ENCODE measurements at places on chromosomes 3 and 15.

- DNase-seq = no peak
These were observed 748 bp downstream of the MRPS25 start for GRCh38 chr3:15064299-15064834.

DNA sequence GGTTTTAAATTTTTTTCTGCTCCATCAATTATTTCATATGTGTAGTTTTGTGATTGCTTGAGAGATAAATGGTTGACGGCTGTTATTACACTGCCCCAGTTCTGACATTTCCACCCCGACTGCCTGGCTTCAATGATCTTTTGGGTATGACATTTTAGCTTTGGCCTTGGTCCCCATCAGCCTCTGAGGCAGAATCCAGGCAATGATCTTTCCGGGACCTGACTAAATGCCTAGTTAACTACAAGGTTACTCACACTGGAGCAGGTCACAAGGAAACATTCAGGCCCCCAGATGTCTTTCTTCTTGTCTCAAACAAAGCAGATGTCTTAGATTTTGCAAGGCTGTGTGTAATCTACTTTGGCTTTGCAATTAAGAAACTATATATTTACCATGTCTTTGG lies 61.1 kb upstream of the TMCO5A start:
- no peak for DNase-seq

- DNase-seq = peak; percentile 54
These were observed 34.7 kb upstream of the ZPLD1 start for GRCh38 chr3:102400142-102400541.

DNA sequence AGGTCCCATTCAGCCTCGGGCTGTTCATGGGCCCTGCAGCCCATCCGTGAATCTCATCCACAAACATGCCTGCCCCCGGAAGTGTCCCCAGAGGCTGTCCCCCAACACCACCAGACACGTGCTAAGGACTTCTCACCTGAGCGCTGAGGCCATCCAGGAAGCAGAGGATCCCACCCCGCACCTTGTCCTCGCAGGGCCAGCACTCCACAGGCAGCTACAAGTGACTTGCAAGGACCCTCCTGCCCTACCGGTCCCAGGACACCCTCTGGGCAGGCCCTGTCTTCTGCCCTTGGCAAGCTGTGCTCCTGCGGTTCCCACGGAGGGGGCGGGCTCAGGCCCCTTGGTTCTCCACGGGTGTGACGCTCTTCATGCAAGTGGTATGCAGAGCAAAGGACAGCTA lies 146.0 kb downstream of the NUP210 start:
- no peak for DNase-seq

DNA sequence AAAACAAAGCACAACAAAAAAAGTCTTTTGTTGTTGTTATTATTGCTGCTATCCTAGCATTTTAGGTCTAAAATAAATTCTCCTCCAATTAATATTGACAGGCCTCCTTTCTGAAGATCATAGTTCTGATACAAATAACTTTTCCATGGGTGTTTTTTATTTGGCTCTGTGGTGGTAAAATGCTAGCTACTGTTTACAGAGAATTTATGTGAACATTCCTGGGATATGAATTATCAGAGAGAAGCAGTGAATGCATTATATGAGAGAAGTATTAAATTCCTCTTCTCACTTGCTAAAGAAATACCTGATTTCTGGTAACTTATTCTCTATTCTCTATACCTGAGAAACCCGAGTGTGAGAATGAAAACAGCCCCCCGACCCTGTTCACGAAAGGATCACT lies 57.5 kb upstream of the TMCO5A start:
- no peak for DNase-seq

DNA sequence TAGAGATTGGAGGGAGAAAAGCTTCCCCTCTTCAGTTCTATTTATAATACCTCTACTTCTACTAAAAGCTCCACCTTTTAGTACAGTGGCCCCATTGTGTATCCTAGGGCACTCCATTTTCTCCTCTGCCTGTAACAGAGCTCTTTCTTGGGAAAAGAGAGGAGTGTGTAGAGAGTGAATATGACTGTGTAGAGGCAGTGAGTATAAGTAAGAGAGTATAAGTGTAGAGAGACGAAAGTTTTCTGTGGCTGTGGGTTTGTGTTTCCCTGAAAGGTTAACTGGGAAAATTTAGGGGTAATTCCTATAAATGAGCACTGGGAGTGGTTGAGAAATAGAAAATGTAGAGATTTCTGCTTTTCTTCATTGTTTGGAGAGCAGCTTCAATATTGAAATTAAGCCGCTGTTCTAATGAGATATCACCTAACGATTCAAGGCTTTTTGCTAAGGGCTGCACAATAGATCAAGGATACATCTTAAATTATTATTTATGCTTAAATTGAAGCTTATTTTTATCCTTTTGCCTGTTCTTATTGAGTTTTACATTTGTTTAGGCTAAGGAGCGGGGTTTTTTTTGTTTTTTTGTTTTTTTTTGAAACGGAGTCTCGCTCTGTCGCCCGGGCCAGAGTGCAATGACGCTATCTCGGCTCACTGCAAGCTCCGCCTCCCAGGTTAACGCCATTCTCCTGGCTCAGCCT lies 6.9 kb downstream of the IQGAP1 start:
- no peak for DNase-seq

DNA sequence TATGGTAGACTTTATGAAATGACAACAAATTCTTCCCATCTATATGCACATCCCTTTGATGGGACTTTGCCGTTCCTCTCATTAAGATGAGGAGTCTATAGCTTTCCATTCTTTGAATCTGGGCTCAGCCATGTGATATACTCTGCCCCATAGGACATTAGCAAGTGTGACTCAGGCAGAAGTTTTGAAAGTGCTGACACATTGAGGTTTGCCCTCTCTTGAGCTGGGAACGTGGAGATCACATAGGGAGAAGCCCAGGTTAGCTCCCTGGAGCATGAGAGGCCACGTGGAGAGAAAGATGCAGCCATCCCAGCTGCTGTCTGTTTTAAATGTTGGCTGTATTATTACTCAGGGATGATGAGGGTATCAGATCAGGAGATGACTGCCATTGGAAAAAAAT lies 67.7 kb upstream of the OXTR start:
- peak; percentile 69 for DNase-seq

- DNase-seq = no peak
These were observed 36.9 kb downstream of the PLSCR1 start for GRCh38 chr3:146507331-146508120.

DNA sequence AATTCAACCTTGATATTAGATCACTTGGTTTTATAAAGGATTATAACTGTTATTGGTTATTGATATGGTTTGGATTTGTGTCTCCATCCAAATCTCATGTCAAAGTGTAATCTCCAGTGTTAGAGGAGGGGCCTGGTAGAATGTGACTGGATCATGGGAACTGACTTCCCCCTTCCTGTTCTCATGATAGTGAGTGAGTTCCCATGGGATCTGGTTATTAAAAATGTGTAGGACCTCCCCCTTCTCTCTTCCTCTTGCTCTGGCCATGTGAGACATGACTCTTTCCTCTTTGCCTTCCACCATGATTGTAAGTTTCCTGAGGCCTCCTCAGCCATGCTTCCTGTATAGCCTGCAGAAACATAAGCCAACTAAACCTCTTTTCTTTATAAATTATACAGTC lies 136.0 kb upstream of the UBE2E2 start:
- no peak for DNase-seq

DNA sequence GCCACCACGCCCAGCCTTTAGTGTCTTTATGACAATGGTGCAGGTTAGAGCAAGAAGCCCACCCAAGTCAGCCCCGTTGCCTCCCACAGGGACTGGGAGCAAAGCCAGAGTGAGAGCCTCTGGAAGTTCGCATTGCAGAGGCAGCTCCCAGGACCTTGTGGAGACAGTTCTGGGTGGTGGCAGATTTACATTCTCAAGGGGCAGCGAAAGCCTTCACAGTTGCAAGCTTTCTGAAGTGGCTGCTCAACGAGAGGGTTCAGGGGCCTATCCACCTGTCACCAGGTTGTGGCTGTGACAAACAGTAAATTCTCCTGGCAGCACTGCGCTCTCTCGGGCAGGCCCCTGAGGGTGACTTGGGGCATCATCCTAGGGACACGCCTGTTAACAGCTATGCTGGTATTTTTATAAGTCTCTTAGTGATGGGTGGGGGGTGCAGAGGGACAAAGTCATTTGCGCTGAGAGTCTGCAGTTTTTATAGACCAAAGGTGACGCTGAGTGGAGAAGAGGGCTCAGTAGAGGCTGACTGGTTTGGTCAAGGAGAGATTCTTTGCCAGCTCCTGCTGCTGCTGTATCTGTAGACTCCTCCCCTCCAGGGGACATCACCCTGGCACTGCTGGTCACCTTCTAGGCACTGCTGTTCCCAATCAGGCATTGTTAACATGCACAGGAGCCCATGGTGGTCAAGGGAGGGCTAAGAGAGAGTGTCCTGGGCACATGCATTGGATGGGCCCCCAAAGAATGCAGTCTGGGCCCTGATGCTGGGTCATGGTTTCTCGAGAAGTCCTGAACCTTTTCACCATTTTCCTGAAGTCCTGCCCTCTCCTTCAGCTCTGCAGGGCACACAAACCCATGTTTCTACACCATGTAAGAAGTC lies 57.5 kb upstream of the KLF13 start:
- no peak for DNase-seq

- no peak for DNase-seq
These were observed 93.4 kb upstream of the CTDSPL start for GRCh38 chr3:37768107-37768809.

Data from NCI-H226 (cell line).